Activated CD4-positive, alpha-beta memory T cell treated with anti-CD3 and anti-CD28 coated beads for 36 hours (primary cell): ENCODE measurements at places on chromosomes 13 and 19.

GRCh38 chr19:31586282-31586681 lies 237.0 kb upstream of the TSHZ3 start:
- no peak for DNase-seq

DNA sequence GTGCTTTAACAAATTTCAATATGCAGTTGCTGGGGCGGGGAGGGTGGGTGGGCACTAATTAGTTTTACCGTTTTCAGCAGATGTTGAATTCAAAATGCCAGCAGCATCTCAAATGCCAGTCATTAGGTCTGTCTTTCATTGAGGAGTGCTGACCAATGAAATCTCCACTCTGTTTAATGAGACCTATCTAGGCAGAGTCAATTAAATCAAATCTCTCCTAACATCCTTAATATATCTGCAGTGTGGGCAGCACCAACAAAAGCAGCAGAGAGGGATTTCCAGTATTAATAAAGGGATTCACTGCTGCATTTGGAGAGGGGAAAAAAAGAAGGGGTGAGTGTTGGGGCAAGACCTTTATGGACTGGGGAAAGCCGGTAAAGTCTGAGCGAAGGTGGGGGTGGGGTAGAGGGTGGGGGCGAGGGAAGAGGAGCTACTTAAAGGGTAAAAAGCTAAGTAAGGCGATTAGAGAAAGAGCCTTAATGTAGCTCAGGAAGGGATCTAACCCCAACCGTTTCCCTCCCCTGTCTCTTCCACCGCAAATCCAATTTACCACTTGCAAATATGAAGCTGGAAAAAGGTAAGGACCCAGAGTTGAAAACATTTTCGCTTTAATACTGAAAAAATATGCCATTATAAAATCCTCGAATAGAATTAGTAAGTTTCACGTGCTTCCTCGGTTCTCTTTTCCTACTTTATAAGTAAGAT lies 4.5 kb downstream of the SLITRK1 start:
- no peak for DNase-seq

DNA sequence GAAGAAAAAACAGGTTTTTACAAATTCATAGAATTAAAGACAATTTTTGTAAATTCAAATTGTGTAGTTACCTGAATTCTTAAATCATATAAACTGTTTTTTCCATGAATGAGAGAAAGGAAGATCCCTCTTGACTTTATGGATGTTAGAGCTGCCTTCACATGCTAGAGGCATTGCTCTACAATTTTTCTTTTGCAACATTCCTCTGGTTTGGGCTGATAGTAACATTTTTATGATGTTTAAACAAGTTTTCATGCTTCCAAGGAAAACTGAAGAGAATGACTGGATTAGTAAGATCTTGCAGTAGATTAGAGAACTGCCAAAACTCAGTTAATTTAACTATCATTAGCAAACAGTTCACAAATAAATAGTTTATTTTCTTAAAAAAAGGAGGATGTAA lies 250.6 kb downstream of the GPC6 start:
- DNase-seq, result no peak

GRCh38 chr13:38412266-38412665 lies 62.6 kb downstream of the UFM1 start:
- no peak for DNase-seq

DNA sequence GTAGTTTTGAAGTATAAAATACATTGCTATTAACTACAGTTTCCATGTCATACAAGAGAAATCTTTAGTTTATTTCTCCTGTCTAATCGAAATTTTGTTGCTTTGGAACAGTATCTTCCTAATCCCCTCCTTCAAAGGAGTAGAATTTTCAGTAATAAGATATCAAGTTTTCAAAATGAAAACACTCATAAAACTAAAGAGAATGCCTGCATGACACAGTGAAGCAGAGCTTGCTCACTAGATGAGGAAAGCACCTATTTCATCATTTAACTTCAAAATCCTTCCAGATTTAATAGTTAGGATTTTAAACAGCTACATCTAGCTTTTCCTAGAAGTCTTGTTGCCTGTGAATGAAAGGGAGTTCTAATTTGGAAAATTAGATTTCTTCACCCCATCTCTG lies 80.8 kb downstream of the TNFSF11 start:
- DNase-seq, result no peak

GRCh38 chr13:49226613-49227012 lies 6.5 kb downstream of the MLNR start:
- no peak for DNase-seq

DNA sequence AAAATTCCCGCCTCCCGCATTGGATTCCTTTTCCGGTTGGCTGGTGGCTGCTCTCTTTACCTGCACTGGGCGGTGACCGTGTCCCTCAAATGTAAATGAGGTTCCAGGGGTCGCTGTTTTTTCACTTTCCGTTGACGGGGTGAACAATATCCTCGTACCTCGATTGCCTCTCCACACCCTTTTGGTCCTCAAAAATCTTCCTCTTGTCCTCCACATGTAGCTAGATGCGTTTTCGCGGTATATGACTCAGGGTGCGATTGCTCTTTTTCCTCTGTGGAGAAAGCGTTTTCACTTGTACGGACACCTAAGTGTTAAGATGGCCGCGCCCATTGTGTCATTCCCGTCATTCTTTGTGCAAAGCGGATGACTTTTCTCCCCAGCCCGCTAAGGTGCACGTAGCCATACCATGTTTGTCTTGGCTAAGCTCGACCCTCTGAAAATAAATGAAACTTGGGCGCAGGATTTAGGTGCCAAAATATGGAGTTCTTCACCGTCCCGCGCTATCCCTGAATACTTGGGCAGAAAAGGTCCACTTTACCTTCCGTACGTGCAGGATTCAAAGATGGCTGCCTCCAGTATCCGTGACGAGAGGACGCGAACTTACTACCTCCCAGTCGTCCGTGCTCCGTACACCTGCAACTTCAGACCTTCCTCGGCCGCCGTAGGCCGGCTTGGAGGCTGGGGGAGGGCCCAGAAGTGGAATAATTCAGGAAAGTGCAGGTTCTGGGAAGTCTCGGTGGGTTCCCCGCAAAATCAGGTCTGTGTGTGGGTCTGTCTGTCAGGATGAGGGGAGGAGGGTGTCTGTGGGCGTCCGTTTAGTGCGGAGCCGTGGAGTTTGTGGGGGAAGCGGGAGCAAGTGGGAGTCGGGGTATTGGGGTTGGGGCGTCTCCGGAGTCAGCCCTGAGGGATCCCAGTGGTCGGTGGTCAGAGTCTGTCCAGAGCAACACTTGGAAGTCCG lies at the start of gene ZNF613:
Gene ZNF613 (plus strand): TSS at position 689 of the 958 bp plus-strand sequence. CDS start 8,749 bp downstream, outside the sequence.
- peak; percentile 90 for DNase-seq

DNA sequence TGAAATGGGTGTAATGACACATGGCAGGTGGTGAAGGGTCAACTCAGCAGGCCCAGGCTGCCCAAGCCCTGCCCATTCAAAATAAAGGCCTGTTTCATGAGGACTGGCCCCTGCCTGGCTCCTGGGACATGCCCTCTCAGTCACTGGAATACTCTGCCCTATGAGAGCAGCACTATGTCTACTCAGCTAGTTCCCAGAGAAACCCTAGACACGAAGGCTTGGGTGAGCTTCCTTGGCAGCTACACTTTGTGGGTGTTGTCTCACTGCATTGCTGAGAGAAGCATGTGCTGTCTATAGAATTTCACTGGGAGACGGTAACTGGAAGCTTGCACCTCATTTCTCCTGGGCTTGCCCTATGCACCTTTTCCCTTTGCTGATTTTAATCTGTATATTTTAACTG lies 752.8 kb downstream of the LIG4 start:
- DNase-seq, result no peak

- no peak for DNase-seq
Measured at GRCh38 chr13:112740502-112741131, 50.8 kb downstream of the ATP11A start.

DNA sequence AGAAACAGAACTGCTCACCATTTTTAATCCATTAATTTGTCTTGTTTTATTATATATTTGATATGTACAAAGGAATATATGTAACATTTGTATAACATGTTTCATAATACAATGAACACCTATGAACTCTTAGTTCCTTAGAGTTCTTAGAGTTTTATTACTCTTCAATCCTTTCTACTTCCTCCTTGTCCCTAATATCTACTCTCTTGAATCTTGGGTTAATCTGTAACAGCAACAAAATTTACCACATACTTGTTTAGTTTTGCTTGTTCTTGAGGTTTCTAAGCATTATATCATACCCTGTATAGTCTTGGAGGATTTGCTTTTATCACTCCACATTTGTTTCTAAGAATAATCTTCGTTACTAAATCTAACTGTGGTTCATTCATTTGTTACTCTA lies 151.4 kb downstream of the PDS5B start:
- DNase-seq, result no peak

- DNase-seq, result peak; percentile 22
Measured at GRCh38 chr13:44648392-44649103, 72.4 kb upstream of the TSC22D1 start.

DNA sequence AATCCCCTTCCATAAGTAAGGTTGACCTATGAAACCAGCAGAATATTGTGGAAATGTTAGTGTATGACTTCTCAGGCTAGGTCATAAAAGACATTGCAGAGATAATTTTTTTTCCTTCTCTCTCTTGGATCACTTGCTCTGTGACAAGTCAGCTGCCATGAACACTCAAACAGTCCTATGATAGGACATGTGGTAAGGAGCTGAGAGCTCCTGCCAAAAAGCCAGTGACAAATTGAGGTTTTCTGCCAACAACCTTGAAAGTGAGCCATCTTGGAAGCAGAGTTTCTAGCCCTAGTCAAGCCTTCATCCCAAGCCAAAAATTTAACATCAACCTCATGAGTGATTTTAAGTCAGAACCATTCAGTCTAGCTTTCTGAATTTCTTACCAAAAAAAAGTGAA lies 270.9 kb upstream of the NBEA start:
- no peak for DNase-seq

GRCh38 chr19:2478278-2478755 lies 2.4 kb downstream of the GADD45B start:
- peak; percentile 74 for DNase-seq

DNA sequence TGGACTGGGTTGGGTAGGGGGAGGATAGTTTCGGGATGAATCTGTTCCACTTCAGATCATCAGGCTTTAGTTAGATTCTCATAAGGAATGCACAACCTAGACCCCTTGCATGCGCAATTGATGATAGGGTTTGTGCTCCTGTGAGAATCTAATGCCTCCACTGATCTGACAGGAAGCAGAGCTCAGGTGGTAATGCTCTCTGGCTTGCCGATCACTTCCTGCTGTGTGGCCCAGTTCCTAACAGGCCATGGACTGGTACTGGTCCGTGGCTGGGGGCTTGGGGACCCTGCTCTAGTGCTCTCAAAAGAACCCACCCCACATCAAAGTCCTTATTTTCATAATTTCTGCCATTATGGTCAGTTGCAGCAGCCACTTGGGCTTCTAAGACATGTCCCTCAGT lies 30.1 kb downstream of the DNAJC3 start:
- DNase-seq, result no peak

- no peak for DNase-seq
Measured at GRCh38 chr13:111252446-111253364, 67.7 kb upstream of the TEX29 start.
